ENCODE measurements at places on chromosomes 7 and 10.

GRCh38 chr10:36504758-36505157, 620.6 kb upstream of the ANKRD30A start:
- no peak for DNase-seq

DNA sequence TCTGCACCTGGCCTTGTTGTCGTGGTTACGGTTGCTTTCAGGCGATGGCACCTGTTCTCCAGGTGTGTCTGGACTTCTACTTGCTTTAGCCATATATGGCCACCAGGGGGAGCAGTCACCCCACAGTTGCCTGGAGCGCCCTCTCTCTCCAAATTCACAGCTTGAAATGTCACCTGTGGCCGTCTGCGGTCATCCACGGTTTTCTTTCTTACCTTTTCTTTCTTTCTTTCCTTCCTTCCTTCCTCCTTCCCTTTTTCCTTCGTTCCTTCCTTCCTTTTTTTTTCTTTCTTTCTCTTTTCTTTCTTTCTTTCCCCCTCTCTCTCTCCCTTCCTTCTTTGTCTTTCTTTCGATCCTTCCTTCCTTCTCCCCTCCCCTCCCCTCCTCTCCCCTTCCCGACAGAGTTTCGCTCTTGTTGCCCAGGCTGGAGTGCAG, 150.5 kb upstream of the VKORC1L1 start:
- peak; percentile 51 for DNase-seq

DNA sequence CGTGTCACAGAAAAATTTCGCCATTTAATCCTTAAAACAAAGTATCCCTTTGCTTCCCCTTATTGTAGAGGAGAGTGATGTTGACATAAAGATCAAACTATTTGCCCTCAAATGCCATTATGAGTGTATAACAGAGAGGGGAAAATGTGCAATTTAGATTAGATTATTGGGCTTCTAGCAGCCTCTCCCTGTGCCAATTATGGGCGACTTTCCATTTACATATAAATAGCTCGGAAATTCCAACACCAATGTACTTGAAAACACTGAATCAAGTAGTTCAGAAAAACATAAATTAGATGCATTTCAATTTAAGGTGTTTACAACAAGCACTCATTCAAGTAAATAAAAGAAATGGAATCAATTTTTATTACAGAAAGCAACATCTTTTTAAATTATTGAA, 64.6 kb upstream of the LRRN3 start:
- no peak for DNase-seq

GRCh38 chr7:22549667-22550513, 49.9 kb upstream of the STEAP1B start:
- no peak for DNase-seq

- DNase-seq = no peak
Measured at GRCh38 chr10:48594803-48595538, 9.9 kb downstream of the ARHGAP22 start.

Data from activated T-helper 1 cell treated with anti-CD3 and anti-CD28 coated beads, Interleukin-12 subunit alpha, Interleukin-12 subunit beta, Interleukin-2, Interleukin-4 antibody, amounts not matched to agents 30 ng/mL and 10 ng/mL and 1 ng/mL, durations not matched to agents 14 hours and 24 hours and 36 hours (primary cell).